ENCODE measurements at places on chromosomes 3 and 15.

DNA sequence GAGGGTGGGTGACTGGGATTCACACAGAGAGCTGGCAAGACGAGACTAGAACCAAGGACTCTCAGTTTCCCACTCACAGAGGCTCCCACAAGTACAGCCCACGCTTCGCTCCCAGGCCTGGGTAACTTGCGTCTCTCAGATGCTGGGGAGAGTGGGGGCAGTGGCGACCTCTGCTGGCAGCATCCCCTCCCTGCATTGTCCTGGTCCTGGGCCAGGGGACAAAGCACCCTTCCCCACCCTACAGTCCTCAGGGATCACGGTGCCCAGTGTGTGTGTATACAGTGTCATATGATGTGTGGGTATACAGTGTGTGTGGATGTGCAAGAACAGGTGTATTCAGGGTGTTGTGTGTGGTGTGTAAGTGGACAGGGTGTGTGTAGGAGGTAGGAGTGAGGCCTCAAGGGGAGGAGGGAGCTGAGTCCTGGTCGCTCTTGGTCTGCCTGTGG is 12.8 kb downstream of the VILL start:
- peak; percentile 66 for DNase-seq

GRCh38 chr3:52848617-52849016 is 13.8 kb upstream of the MUSTN1 start:
- no peak for DNase-seq

GRCh38 chr3:141411251-141411771 is 43.0 kb downstream of the ZBTB38 start:
- DNase-seq = peak; percentile 57

DNA sequence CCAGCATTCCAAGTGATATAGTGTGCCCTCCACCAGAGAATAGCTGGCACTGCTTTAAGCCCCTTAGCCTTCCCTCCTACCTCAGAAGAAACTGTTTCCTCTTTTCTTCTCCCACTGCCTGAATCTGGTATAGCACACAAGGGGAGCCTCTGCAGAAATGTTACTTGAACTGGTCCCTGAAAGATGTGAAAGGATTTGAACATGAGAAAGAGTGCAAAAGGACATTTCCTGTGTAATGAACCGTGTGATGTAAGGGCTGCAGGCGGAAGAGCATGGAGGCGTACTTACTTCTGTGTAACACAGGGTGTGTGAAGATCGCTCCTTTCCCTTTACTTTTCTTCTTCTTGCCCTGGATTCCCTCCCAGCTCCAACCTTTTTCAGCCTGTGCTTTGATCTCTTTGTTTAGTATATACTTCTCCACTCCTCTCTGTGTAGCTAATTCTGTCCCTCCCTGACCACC is 8.4 kb downstream of the TMOD3 start:
- DNase-seq = no peak

- no peak for DNase-seq
Observed at GRCh38 chr3:169666076-169666375, 2.5 kb upstream of the MECOM start.

DNA sequence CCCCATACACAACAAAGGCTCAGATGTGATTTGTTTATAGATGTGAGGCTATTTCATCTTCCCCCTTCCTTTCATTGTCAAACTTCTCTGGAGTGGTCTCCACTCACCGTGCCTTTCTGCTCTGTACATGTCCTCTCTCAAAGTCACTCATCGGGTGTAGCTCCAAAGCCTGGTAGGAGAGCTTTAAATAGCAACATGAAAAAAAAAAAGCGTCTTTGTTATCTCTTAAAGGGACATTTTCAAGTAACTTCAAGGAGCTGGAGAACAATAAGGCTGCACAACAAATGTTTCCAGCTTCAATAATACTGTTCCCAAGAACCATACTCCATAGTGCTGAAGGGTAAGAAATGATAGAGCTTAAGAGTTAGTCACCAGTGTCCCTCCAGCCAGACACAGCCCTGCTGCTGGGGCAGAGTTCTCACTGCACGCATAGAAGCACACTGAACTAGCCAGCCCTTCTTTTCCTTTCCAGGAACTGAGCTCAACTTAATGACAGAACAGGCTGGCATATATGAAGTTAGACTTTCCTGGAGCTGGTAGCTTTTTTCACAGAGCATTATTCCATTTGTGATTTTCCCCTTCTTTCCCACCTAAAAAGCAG is 8.1 kb downstream of the FBXO40 start:
- DNase-seq = no peak

DNA sequence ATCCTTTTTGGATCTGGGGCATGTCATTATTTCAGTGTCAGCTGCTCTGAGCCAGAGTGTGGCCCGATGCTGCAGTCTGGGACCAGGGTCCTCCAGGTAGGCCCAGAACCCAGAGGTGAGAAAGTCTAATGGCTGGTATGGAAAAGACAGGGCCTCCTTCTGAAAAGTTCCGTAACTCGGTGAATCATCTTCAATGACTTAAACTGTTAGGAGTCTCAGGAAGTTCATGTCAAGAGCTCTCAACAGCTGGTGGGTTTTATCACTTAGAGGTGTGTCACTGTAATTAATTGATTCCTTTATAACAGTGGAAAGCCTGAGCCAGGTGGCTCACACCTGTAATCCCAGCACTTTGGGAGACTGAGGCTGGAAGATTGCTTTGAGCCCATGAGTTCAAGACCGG is 28.5 kb upstream of the PDE8A start:
- no peak for DNase-seq

- no peak for DNase-seq
Observed at GRCh38 chr3:76400141-76400540, 614.8 kb upstream of the ZNF717 start.

- DNase-seq = no peak
Observed at GRCh38 chr3:46524008-46524407, 26.2 kb downstream of the RTP3 start.

- DNase-seq = no peak
Observed at GRCh38 chr15:94538280-94538679, 306.9 kb downstream of the MCTP2 start.

- DNase-seq = no peak
Observed at GRCh38 chr3:45623846-45624245, 29.3 kb downstream of the LIMD1 start.

DNA sequence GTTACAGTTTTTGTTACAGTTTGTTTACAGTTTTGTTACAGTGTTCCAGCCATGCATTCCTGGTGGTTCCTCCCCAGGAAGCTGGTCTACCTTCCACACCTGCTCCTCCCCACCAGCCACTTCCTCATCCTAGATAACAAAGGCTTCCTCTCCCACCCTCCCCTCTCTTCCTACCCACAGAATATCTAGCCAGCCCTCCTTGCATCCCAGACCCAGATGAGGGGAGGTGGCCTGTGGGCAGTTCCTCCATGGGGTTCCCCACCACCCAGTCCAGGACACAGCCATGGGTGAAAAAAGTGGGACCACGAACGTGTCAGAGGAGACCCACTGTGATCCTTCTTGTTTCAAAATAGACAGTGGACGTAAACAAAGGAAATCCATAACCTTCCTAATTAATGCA is 122.8 kb upstream of the ABHD17C start:
- DNase-seq = no peak

GRCh38 chr3:68740087-68740486 is 192.3 kb downstream of the TAFA4 start:
- no peak for DNase-seq

DNA sequence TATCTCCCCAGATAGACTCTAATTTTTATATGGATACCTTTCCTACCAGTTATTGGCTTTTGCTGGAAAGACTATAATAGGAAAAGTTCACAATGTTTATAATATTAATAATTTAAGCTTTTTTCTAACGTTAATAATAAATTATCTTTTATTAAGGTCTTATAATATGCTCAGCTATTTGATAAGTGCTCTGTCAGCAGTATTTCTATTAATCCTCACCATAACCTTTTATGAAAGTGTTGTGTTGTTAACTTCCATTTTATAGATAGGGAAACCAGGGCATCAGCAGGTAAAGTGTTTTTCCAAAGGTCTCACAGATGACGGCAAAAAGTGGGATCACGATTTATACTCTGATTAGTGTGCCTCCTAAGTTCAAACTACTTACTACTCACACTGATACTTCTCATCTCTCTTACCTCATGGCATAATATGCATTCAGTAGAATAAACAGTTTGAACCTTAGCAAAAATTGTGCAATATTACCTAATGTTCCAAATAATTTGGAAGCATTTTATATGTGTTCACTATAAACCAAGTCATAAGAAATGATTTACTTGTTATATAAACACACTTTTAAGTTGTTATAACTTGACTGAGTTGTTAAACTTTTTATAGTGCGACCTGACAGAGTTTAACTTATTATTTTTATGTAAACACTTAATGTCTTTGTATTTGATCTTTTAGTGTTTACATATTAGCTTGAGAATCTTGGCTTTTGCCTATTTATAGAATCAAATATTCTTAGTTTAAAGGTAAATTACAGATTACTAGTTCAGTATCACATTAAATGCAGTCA is 274.9 kb upstream of the DCBLD2 start:
- DNase-seq = no peak

DNA sequence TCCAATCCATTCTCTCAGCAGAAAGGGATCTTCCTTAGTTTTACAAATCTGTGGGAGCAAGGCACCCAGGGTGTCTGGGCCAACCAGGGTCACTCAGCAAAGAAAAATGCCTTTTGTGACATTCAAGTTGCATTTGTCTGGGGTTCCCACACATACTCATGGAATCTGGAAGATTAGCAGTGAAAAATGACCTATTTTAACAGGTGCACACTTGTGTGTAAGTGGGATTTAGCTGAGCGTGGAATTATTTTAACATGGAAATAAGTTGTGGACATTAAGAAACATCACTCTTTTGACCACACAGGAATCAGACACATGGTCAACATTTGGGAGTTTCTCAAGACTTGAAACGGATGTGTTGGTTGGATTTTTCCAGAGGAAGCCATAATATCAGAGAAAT is 234.9 kb downstream of the OPA1 start:
- DNase-seq = no peak

- no peak for DNase-seq
Observed at GRCh38 chr15:85770096-85771041, 24.4 kb downstream of the KLHL25 start.

GRCh38 chr15:70589728-70590127 is 173.6 kb downstream of the UACA start:
- DNase-seq = no peak

- DNase-seq = no peak
Observed at GRCh38 chr3:120025520-120025919, 68.7 kb downstream of the GSK3B start.

DNA sequence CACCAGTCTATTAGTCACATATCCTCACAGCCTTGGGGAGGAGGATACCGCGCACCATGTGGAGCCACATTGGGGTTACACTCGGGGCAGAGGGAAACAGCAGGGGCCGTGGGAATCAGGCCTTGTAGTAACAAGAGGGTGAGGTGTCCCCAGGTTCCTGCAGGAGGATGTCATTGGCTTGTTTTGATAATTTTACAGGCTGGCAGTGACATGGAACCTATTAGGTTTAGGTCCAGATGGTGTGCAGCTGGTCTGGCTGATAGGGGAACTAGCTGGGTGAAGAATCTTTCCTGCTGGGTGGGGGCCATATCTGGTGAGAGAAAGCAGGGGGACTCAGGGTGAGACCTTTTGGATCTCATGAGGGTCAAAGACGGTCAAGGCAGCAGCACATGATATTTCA is 9.8 kb upstream of the MEF2A start:
- no peak for DNase-seq

DNA sequence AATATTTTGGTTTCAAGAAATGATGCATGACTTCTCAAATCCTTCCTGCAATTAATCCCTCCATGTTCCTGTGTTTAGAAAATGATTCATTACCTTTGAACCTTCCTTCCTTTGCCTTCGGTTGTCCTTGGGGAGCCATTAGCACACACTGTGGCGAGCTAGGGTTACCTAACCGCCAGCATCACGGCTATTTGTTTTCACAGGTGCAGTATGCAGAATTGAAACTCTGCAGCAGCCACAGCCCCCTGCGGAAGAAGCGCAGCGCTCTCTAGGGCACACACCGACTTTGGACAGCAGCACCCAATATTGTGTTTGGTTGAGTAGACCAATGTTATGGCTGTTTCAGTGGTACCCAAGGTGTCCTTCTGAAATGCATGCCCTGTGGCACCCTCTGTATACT is 247.4 kb downstream of the MCTP2 start:
- DNase-seq = no peak

DNA sequence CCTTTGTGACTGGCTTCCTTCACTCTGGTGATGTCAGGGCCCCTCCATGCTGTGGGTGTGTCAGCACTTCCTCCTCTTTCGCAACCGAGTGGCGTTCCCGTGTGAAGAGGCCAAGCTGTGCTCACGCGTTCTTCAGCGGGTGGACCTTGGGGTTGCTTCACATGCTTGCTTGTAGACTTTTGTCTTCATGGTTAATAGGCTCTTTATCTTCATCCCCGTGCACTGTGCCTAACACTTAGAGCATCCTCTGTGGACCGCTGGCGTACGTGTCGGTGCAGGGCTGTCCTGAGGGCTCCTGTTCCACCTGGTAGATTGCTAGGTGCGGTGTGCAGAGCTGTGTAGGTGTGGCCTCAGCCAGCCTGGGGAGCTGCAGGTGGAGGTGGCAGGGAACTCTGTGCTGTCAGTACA is 182.3 kb downstream of the OR4M2 start:
- DNase-seq = peak; percentile 83

GRCh38 chr3:120114981-120115380 is 20.7 kb upstream of the GSK3B start:
- DNase-seq = no peak

Data from CD4-positive, alpha-beta T cell treated with Interleukin-4 for 1 hour (primary cell).